ENCODE measurements at places on chromosomes 7 and 10. TPM values are rescaled to one million over a fixed set of nuclear protein-coding genes. Genes with fewer than 3 reads are reported as not detected.

The WBP1L gene
- total RNA-seq = 54.1 TPM

The TMEM236 gene
- under 0.01 TPM for total RNA-seq

The TRIM50 gene
- total RNA-seq = not detected

The SAP25 gene
- total RNA-seq = not detected

The VAX1 gene
- total RNA-seq = not detected

The ABCA13 gene
- total RNA-seq = 2.5 TPM

The PRSS2 gene
- total RNA-seq = not detected

The ZPBP gene
- total RNA-seq = not detected

The MTPN gene
- total RNA-seq = 134 TPM

The DRGX gene
- not detected for total RNA-seq

The MYOF gene
- total RNA-seq = 263 TPM

The EGR2 gene
- total RNA-seq = 0.33 TPM

The TAS2R41 gene
- 0.17 TPM for total RNA-seq

The SHH gene
- under 0.01 TPM for total RNA-seq

The VGF gene
- total RNA-seq = 0.87 TPM

The INMT gene
- 20.8 TPM for total RNA-seq

The SEMA3E gene
- total RNA-seq = 6.8 TPM

The TMEM270 gene
- total RNA-seq = not detected

The CDK1 gene
- total RNA-seq = 52.1 TPM

The HBP1 gene
- total RNA-seq = 108 TPM

The PLPP4 gene
- total RNA-seq = 1.2 TPM

The GOT1 gene
- 25.8 TPM for total RNA-seq

The POM121 gene
- 6.6 TPM for total RNA-seq

The SLC12A9 gene
- total RNA-seq = 29.9 TPM

The ITPRID1 gene
- total RNA-seq = not detected

The ARL3 gene
- 6.1 TPM for total RNA-seq

The ZNF425 gene
- total RNA-seq = 7.4 TPM

The OPN1SW gene
- not detected for total RNA-seq

The PRKG1 gene
- total RNA-seq = 50.4 TPM

The PRR15 gene
- total RNA-seq = not detected

Data from smooth muscle cell of trachea (primary cell).